ENCODE measurements at places on chromosomes 2 and 18. TPM values are rescaled to one million over a fixed set of nuclear protein-coding genes. Genes with fewer than 3 reads are reported as not detected.
A peak's percentile ranks its signal among the peaks of the same experiment; 100 is the strongest.

- no peak for DNase-seq
- H3K27me3 ChIP-seq, result no peaks in the 10 kb centered on the region
- no peak overlapping the region for H3K4me3 ChIP-seq
- no peaks in the 10 kb centered on the region for H3K36me3 ChIP-seq
- H3K27ac ChIP-seq, result no peak overlapping the region
- H3K4me1 ChIP-seq, result no peaks in the 10 kb centered on the region
Measured at GRCh38 chr18:54075689-54076088, 148.8 kb downstream of the MBD2 start.

DNA sequence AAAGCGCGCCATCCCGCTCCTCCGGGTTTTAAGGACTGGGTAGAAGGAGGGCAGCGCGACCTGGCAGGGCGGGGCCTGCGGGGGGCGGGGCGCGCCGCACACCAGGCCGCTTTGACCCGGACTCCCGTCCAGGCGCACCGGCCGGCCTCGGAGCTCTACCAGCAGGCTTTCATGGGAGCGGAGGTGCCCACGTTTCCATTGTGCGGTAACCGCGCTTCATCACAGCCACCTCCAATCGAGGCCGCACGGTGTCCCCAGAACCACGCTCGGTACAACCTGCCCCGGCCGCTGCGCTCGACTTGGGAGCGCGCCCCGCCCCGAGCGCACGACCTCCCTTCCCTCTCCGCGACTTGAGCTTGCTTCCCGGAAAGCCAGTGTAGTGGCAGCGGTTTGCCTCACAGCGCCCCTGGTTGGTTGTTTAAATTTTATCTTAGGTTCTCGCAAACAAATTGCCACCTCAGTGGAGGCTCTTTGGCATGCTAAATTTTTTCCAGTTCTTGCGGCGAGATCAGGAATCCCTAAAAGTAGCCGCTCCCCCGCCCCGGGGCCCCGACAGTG, 280 bp upstream of the CYP1B1 start:
- peaks cover 28% of the 10 kb centered on the region for H3K4me1 ChIP-seq
- peak overlapping the region; percentile 73 for H3K27ac ChIP-seq
- no peaks in the 10 kb centered on the region for H3K36me3 ChIP-seq

- H3K4me3 ChIP-seq, result no peak overlapping the region
- peaks cover 54% of the 10 kb centered on the region for H3K4me1 ChIP-seq
- H3K27me3 ChIP-seq, result no peaks in the 10 kb centered on the region
- H3K27ac ChIP-seq, result no peak overlapping the region
- peak; percentile 26 for DNase-seq
Measured at GRCh38 chr2:109562421-109562820, 51.3 kb downstream of the SEPTIN10 start.

DNA sequence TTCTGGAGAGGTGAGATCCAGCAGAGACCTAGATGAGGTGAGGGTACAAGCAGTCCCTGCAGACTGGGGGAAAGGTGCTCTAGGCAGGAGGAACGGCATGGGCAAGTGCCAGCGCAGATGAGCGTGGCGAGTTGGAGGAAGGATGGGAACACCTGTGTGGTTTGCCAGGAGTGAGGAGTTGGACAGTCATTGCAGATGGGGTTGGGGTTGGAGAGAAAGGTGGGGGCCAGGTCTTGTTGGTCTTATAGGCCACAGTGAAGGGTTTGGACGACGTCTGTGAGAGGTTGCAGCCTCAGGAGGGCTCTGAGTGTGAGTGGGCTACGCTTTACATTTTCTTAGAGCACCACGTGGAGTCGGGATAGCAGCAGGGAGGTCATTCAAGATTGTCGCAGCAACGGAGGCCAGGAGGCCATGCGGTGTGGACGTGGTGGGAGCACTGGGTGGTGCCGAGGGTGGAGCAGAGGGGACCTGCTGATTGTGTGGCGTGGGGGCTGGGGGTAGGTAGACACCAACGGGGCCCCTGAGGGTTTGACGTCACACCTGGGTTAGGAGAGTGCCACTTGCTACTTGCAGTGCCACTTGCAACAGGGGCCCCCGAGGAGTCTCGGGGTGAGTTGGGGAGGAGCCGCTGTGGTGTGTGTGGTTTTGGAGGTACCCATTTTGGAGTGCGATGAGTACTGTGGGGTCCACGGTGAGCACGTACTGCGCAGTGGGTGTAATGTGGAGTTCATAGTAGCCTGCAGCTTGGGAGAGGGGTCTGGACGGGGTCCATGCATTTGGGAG, 66.2 kb downstream of the LPIN1 start:
- no peaks in the 10 kb centered on the region for H3K27me3 ChIP-seq
- no peak for DNase-seq
- no peaks in the 10 kb centered on the region for H3K4me1 ChIP-seq
- H3K4me3 ChIP-seq, result no peak overlapping the region
- H3K27ac ChIP-seq, result no peak overlapping the region
- H3K36me3 ChIP-seq, result peaks cover 3% of the 10 kb centered on the region

DNA sequence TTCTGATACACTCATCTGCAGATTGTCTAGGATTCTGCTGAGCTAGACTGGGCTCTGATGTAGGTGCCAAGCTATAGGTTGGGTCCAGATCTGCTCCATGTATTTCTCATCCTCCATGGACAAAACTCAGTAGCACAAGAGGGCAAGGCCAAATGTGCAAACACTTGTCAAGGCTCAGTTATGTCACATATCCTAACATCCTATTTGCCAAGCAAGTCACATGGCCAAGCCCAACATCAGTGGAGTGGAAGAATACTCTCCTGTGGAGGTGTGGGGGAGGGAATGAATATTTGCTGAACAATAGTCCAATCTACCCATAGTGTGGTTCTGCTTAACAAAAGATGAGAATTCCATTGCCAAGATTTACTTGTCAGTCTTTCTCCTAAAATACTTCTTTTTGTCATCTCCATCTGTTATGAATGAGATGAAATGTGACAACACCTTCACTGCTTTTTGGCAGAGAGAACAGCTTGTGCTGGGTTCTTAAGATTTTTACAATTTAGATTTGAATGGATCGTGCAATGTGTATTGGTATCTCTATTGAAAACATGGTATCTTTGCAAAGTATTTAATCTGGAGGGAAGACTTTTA, 89.9 kb downstream of the OXER1 start:
- H3K36me3 ChIP-seq, result no peaks in the 10 kb centered on the region
- H3K27me3 ChIP-seq, result no peaks in the 10 kb centered on the region
- H3K4me3 ChIP-seq, result no peak overlapping the region

DNA sequence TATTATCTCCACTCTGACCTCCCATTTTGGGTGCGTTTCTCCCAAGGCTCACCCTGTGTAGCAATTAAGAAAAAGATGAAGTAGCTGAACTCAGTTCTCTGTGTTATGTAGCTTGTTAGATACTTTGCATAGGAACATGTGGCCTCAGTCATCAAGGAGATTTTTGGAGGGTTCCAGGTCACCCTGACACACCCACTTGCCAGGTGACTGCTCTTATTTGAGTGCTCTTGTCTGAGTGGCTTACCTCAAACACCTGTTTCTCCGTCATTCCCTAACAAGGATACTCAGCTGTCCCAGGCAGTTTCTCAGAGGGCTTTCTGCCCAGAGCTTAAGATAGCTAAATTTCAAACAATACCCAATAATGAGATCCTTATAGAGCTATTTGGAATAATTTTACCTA, 577.2 kb upstream of the HNMT start:
- H3K36me3 ChIP-seq, result no peaks in the 10 kb centered on the region
- H3K27me3 ChIP-seq, result no peaks in the 10 kb centered on the region

DNA sequence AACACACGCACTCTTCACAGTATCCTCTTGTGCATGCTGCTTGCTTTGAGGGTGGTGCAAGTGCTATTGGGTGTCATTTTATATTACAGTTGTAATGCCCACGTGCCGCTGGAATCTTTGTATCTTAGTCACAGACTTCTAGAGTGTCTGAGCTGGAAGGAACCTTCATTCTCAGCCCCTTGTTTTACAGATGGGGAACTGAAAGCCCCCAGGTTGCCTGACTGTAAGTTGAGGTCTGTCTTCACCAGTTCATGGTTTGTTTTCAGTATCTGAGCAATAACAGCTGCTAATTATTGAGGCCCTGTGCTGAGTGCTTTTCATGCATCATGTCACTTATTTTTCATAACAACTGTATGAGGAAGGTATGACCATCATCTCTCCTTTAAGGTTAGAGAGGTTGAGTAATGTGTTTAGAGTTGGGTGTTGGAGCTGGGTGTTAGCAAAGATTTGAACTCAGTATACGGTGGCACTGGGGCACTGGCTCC, 77.0 kb downstream of the PRKCE start:
- H3K27me3 ChIP-seq, result no peaks in the 10 kb centered on the region
- H3K36me3 ChIP-seq, result no peaks in the 10 kb centered on the region
- DNase-seq, result no peak
- no peaks in the 10 kb centered on the region for H3K4me1 ChIP-seq
- H3K27ac ChIP-seq, result no peak overlapping the region

DNA sequence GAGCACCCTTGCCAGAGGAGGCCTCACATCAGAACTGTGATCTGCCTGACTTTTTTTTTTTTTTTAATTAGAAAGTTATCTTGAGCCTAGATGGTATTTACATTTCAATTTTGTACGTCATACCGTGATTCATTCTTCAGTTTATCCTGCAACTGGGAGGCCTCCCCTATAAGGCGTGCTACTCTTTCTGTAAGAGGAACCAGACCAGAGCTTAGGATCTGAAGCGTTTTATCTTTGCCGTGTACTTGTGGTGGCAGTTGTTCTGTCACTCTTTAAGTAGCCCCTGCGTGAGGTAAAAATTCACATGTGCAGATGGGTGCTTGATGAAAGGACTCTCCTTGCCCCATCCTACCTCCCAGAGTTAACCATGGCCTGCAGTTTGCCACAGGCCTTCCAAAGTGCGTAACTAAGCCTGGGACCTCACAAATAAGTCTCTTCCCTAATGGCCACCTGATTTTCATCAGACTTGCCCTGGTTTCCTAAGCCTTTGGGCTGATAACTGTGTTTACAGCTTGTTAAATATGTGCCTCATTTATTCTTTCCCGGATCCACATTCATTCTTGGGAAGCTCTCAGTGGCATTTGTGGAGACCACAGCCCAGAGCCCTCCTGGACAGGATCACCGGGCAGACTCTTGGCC, 96.0 kb downstream of the MTCL1 start:
- 0 out of 2 replicates have a peak overlapping the region, but pooled peaks have one; percentile 32 for H3K4me3 ChIP-seq
- H3K27ac ChIP-seq, result peak overlapping the region; percentile 75
- no peaks in the 10 kb centered on the region for H3K27me3 ChIP-seq
- no peaks in the 10 kb centered on the region for H3K36me3 ChIP-seq

- peaks cover 38% of the 10 kb centered on the region for H3K27me3 ChIP-seq
- no peak for DNase-seq
- no peaks in the 10 kb centered on the region for H3K4me1 ChIP-seq
- H3K36me3 ChIP-seq, result no peaks in the 10 kb centered on the region
- no peak overlapping the region for H3K27ac ChIP-seq
Measured at GRCh38 chr2:558879-559278, 118.3 kb downstream of the TMEM18 start.

- no peaks in the 10 kb centered on the region for H3K4me1 ChIP-seq
- no peak for DNase-seq
- H3K36me3 ChIP-seq, result no peaks in the 10 kb centered on the region
- no peak overlapping the region for H3K27ac ChIP-seq
- H3K27me3 ChIP-seq, result no peaks in the 10 kb centered on the region
Measured at GRCh38 chr18:79133724-79134123, 64.5 kb downstream of the ATP9B start.

GRCh38 chr2:217846321-217846743, 156.5 kb downstream of the TNS1 start:
- no peak overlapping the region for H3K4me3 ChIP-seq
- no peaks in the 10 kb centered on the region for H3K27me3 ChIP-seq
- DNase-seq, result no peak
- H3K36me3 ChIP-seq, result no peaks in the 10 kb centered on the region

DNA sequence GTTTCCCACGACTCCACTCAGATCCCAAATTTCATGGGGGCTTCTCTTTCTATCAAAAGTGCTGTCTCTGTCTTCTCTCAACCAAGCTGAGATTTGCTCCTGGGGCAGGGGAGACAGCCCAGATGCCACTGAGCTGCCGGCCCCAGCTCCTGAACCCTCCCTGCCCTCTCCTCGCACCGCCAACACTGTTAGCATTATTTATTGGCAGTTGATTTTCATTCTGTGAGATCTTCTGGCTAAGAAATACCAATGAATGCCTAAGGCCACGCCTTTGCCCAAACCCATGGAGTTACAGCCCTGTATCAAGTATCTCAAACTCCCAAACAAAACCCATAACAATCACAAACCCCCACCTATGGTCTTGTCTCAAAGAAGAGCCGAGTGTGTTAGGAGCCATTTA, 153.0 kb upstream of the TWIST2 start:
- no peak overlapping the region for H3K27ac ChIP-seq
- DNase-seq, result no peak
- no peak overlapping the region for H3K4me3 ChIP-seq
- H3K36me3 ChIP-seq, result no peaks in the 10 kb centered on the region

DNA sequence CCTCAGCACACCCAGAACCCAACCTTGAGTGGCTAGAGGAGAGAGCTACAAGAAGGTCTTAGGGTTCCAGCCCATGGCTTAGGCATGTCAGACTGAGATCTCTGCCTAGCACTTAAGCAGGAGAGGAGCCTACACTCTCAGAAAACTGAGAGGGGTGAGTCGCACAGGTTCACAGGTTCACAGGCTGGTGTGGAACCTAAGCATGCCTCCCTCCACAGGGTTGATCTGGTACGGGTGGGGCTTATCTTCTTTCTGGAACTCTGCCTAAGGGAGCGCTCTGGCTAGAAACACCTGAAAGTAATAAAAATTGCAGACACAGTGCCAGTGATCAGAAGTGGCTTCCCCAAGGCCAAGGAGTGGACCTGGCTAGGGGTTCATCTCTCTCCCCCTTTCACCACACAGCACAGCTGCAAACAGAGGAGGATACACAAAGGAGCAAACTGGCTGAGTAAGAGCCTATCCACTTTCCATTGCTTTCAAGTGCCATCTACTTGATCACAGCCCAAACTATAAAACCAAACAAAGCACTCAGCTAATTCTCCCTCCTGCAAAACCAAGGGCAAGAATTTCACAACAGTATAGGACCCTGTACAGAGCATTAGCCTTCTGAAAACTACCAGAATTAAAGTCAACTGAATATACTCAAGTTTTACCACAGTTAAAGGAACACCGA, 481.9 kb upstream of the SETBP1 start:
- H3K36me3 ChIP-seq, result no peaks in the 10 kb centered on the region
- no peaks in the 10 kb centered on the region for H3K4me1 ChIP-seq

DNA sequence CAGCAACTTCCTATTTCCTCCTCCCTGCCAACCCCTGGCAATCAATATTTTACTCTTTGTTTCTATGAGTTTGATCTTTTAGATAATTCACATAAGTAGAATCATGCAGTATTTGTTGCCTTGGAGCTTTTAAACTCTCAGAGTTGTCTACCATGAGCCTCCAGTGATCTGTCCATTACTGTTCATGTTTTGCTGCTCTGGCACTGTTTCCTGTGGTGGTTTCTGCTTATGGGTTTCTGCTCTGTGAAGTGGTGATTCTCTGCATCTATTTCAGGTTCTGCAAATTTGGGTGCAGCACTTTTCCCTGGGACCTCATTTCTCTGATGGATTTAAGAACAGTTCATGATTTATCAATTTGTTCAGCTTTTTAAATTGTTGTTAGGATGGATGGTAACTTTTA, 908.1 kb upstream of the FANCL start:
- H3K36me3 ChIP-seq, result no peaks in the 10 kb centered on the region
- DNase-seq, result no peak
- H3K4me1 ChIP-seq, result no peaks in the 10 kb centered on the region
- no peak overlapping the region for H3K27ac ChIP-seq

GRCh38 chr2:95669441-95669991, 77.7 kb downstream of the TRIM43 start:
- H3K27me3 ChIP-seq, result peaks cover 9% of the 10 kb centered on the region
- H3K36me3 ChIP-seq, result no peaks in the 10 kb centered on the region
- no peak for DNase-seq

Gene ACKR3
- 0.20 TPM for total RNA-seq

Gene CEBPZOS
- 46.8 TPM for total RNA-seq

Gene CD28
- total RNA-seq, result 0.37 TPM

Gene SERTAD2
- total RNA-seq, result 80.1 TPM

Gene POTEC
- total RNA-seq, result not detected
